ENCODE measurements at places on chromosomes 6 and 20. TPM values are rescaled to one million over a fixed set of nuclear protein-coding genes. Genes with fewer than 3 reads are reported as not detected.

MUC21 gene
- total RNA-seq: not detected

GRCh38 chr20:21719592-21720214 lies 14.2 kb downstream of the PAX1 start:
- no peak for DNase-seq

LY6G6F gene
- not detected for total RNA-seq

PRPF6 gene
- total RNA-seq: 91.3 TPM

DNA sequence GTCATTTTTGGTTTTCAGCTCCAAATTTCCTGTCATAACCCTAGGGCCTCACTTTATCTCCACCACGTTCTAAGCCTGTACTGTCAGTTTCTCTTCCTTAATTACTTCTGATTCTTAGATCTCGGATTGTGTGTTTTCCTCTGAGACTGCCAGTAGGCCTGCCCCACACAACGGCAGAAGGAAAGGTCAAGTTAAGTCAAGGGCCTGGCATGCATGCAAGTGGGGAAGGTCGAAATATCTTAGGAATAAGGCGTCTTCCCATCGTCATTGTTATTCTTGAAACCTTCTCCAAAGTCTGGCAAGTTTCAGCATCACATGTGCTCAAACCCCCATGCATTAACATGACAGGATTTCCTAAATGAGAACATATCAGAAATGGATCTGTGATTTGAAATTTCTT lies 203.5 kb upstream of the TSHZ2 start:
- no peak for DNase-seq

TMEM217 gene
- 1.1 TPM for total RNA-seq

PPP1R3G gene
- total RNA-seq: not detected

- DNase-seq: no peak
These were observed 7.7 kb downstream of the GRIK2 start for GRCh38 chr6:101401171-101401570.

- no peak for DNase-seq
These were observed 1295.1 kb downstream of the EPHA7 start for GRCh38 chr6:92124200-92124651.

DNA sequence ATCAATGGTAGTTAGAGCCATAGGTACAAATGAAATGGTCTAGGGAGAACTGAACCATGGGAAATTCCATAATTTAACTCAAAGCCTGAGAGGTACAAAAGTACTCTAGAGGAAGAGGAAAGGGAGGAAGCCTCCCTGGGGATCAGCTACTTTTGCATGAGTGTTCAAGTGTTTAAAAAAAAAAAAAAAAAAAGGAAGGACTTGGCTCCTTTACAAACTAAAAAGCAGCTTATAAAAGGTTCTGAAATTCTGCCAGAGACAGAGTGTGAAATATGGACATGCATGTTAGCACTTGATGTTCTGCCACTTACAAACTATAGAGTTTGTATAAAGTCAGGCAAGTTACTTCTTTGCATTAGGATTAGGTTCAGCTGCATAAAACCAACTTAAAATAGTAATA lies 290.0 kb downstream of the TBC1D7 start:
- DNase-seq: no peak

CLDN20 gene
- total RNA-seq: not detected

DNA sequence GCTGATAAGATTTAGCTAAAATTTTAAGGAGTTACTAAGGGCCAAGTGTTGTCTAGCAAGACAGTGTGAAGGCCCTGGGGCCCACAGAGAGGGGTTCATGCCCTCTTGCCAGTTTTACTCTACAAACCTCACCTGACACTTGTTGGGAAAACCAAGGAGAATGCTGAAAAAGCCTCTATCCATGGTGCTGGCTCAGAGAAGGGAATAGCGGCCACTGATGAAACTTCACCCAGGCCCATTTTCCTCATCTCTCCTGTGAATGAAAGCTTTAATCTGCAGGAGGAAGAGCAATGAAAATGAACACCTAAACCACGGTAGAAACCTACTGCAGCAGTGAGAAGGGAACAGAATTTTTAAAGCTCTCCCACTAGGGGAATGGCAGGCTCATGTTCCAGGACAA lies 317.3 kb upstream of the CNR1 start:
- DNase-seq: no peak

- no peak for DNase-seq
These were observed 15.7 kb downstream of the MAVS start for GRCh38 chr20:3862333-3862732.

Data from H9 (cell line).